Omental fat pad (tissue), 4 donors: ENCODE measurements at places on chromosomes 5 and 9.

DNA sequence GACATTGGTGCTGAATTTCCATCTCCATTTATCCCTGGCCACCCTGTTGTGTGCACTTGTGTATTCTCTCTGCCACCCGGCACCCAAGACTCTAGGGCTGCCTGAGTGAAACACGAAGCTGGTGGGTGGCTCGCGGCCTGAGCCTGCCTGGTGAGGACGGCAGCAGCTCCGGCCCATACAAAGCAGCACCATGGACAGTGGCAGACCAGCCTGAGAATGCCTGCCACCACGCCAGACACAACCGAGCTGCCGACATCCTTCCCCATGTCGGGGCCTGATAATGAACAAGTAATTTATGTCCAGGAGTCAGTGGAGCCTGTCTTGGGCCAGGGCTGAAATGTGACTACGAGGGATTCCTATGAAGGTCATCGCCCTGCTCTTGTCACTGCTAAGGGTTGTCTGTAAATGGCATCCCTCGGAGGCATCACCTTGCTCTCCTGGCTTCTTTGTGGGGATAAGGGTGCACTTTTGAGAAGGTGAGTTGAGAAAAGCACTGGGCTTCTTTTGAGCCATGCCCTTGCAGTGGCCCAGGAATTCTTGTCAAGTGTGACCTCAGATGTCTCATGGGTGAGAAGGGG lies 175.7 kb downstream of the MELK start:
- DNase-seq: no peak

DNA sequence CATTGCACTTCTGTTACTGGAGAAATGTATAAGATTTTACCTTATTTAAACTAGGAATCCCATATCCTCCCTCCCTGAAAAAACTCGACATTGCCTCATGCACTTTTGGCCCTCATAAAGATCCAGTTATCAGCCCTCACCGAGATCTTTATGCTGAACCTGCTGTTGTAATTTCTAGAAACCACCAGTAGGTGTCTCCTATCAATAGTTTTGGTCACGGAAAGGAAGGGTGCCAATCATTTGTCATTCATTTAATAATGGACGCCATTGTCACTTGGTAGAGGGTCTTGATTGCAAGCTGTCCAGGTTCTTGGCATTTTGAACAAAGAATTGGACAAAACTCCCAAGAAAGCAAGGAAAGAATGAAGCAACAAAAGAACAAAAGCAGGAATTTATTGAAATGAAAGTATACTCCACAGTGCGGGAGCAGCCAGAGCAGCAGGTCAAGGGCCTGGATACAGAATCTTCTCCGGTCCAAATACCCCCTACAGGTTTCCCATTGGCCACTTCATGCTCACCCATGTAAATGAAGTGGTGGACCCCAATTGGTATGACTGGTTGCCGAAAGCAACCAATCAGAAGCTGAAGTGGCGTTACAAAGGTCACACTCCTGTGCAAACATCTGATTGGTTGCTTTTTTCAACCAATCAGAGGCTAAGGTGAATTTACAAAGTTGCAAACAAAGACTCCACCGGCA lies 524.3 kb downstream of the PSAT1 start:
- no peak for DNase-seq

DNA sequence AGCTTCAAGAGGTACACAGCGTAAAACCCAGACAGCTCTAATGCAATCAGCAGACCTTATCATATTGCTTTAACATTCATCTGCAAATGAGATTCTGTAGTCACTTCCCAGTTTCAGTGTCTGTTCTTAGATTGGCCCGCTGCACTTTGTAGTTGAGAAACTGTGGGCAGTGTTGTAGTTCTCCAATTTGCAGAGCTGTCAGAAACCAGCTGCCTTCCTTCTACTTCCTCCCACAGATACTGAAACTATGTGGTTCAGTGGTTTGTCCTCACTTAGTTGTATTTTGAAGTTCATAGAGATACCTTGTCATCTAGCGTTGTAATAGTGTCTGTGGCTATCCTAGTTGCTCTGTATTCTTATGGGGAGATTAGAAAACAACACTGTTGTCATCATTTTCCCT lies 39.6 kb upstream of the TRIM36 start:
- no peak for DNase-seq

GRCh38 chr9:78609450-78609849 lies 312.5 kb downstream of the PSAT1 start:
- DNase-seq: no peak

GRCh38 chr9:97593960-97594359 lies 39.2 kb downstream of the TSTD2 start:
- DNase-seq: no peak

DNA sequence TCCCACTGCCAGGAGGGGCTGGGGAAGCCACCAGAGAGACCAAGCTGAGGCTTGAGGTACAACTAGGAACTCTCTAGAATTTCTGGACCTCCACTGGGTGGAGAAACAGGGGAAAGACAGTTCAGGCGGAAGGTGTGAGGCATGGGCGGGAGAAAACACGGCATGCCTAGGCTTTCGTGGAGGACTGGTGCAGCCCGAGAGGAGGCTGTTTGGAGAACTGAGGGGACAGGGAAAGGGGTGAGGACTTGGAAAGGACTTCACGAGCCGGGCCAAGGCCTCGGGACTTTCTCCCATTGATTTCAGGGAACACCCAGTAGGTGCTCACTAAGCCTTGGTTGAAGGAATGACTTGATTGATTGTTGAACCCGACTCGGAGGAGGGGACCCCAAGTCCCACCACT lies 9.5 kb upstream of the ADGRD2 start:
- no peak for DNase-seq

GRCh38 chr5:68587171-68587570 lies 371.6 kb downstream of the PIK3R1 start:
- DNase-seq: no peak

GRCh38 chr5:60131504-60131903 lies 238.0 kb upstream of the PDE4D start:
- DNase-seq: no peak

- DNase-seq: no peak
Measured at GRCh38 chr9:130523921-130524320, 55.5 kb upstream of the FUBP3 start.

GRCh38 chr9:10055886-10056395 lies 556.9 kb downstream of the PTPRD start:
- no peak for DNase-seq

- no peak for DNase-seq
Measured at GRCh38 chr5:35853631-35854030, 3.1 kb upstream of the IL7R start.
